ENCODE measurements at places on chromosomes 7 and 10.
A peak's percentile ranks its signal among the peaks of the same experiment; 100 is the strongest.

- DNase-seq: no peak
Observed at GRCh38 chr10:123519861-123520260, 146.3 kb upstream of the GPR26 start.

GRCh38 chr10:17652585-17652984, 8.6 kb downstream of the STAM start:
- DNase-seq: no peak

DNA sequence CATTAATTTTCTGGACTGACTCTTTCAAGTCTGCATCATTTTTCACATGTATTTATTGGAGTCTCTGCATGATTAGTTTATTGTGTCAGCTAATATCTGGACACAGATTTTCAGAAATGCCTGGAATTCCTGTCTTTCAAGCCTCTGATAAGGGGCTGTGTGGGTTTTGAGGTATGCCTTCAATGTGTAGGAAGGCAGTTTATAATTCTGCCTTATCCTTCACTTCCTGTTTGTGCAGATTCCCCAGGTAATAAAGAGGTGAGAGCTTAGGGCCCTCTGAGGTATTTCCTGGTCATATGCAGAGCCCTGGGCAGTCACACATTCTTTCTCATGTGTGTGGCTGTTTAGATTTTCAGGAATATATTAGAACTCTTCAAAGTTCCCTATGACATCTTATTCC, 79.4 kb upstream of the PRKCQ start:
- DNase-seq: no peak

GRCh38 chr7:34022626-34023025, 117.3 kb downstream of the BMPER start:
- DNase-seq: no peak

DNA sequence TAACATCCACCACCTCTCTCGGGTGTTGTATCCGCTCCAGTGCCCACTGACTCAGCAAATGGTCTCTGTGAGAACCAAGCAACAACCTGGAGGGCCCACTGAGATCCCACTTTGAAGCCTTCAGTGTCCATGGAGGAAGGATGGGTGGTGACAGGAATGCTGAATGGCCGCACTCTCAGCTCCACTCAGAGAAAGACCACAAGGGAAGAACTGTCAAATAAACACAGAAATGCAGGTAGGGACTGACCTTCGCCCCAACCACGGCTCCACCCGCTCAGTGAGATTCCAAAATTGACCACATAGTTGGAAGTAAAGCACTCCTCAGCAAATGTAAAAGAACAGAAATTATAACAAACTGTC, 65.8 kb downstream of the VIPR2 start:
- no peak for DNase-seq

DNA sequence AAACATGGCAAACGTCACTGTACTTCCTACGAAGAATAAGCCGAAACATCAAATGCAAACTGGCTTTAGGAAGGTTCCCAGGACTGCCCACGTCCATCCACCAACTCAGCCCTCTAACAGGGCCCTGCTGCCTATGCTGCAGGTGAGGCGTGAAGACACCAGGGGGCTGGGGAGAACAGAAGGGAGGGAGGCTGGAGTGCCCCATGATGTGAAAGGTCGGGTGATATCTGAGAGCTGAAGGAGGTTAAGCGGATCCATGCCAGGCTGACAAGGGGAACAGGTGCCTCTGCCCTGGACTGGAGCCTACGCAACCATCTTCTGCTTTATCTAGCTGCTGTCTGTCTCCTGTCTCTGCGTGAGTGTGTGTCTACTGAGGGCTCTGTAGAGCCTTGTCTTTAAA, 40.2 kb upstream of the ATP6V0A4 start:
- DNase-seq: no peak

- DNase-seq: no peak
Observed at GRCh38 chr10:102669206-102670064, 25.2 kb downstream of the TRIM8 start.

DNA sequence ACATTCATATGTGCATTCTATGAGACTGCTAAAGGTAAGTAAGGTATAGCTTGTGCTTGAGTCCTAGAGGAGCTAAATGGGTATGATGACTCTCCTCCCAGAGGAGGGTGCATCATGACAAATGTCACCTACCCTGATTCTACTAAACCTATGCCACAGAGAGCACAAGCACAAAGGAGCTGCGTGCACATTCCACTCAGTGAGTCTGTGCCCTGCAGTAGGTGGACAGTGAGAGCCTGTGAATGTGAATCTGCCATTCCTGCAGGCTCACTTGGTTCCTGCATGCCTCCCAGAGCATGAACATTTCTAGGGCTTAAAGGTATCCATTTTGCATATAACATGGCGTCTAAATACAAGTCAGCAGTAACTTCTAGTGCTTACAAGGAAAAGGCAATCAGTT, 46.8 kb downstream of the PRKAR2B start:
- no peak for DNase-seq

DNA sequence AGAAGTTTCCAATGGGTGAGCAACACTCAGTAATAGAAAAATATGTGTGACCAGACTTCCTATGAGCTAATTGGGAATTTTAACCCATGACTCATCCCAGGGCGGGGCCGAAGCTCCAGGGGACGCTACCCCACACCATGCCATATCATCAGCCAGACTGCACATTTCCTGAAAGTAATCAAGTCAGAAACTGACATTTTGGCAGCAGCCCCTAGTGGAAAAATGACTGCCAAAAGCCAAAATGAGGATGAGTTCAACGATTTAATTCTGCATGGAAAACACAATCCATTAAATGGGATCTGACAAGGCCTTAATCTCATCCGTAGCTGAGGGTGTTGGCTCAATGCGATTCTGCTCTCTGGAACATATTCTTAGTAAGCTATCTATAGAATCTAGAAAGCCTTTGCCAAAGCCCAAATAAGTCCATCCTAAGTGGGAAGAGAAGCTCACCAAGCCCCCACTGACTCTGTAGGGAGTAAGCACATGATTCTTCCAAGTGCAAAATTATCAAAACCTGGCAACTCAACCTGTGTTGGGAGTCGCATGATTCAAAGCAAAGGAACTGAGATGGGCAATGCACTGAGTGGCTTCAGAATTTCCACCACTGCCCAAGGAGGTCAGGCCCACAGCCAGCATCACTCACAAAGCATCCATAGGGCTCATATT, 93.1 kb upstream of the PDE1C start:
- peak; percentile 75 for DNase-seq

- DNase-seq: no peak
Observed at GRCh38 chr10:57898231-57898630, 369.5 kb downstream of the IPMK start.

DNA sequence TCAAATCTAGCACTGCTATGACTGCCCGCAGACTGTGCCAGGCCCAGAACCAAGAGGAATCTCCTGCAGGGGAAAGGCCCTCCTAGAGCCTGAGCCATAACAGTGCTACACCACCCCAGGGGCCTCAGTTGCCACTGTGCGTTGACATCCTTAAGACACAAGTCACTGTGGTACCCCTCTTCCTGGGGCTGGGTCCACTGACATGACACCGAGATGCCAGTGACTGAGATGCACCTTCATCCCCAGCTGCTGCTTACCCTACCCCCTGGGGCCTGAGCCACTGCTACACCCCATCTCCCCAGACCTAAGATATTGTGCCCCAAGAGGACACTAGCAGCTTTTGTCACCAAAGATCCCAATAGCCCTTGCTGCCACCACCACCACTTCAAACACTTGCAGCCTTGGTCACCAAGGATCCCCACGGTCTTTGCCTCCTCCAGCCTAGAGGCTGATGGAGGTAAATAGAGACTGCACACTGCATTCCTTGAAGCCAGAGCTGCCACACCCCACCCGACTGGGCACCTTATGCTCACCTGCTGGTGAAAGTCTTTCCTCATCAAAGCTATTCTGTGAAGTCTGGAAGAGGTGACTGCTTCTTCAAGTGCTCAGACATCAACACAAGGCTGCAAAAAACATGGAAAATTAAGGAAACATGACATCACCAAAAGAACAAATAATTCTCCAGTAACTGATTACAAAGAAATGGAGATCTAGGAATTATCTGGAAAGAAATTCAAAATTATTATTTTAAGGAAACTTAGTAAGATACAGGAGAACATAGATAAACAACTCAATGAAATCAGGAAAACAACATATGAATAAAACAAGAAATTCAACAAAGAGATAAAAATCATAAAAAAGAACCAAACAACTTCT, 40.4 kb upstream of the SHH start:
- no peak for DNase-seq

DNA sequence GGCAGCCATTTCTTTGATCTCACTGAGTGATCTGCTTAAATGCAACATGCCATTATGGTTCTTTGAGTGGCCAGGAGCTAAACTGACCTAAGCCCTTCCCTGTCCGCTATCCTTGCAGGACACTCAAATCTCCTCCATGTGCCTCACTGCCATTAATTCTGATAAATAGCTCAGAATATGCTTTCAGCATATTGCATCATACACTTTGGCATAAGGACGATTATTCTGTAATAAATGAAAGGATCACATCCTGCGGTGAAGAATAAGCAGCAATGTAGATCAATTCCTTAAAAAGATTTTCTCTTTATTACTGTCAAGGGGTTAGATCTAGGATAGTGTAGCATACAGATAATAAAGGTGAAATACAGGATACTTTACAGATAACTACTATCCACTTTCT, 231.8 kb upstream of the CTBP2 start:
- no peak for DNase-seq

GRCh38 chr7:234708-235553, 42.6 kb downstream of the FAM20C start:
- DNase-seq: no peak

DNA sequence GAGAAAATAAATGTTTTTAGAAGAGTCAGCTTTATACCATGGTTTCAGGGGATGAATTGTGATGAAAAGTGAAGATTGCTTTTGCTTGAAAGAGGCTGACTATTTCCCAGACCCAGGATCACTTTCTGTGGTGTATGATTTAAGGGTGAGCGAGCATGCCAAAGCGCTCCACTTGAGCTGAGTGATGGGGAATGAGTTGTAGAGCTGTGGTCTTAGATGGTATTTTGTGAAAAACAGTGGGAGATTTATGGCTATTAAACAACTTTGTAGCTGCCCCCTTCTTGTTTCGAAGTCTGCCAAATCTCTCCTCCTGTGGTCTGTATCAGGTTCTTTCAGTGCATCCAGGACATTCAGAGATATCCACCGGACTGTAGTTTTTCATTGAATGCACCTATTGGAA, 888.2 kb downstream of the LRMDA start:
- DNase-seq: no peak

- DNase-seq: no peak
Observed at GRCh38 chr10:67770537-67770936, 67.5 kb downstream of the DNAJC12 start.

DNA sequence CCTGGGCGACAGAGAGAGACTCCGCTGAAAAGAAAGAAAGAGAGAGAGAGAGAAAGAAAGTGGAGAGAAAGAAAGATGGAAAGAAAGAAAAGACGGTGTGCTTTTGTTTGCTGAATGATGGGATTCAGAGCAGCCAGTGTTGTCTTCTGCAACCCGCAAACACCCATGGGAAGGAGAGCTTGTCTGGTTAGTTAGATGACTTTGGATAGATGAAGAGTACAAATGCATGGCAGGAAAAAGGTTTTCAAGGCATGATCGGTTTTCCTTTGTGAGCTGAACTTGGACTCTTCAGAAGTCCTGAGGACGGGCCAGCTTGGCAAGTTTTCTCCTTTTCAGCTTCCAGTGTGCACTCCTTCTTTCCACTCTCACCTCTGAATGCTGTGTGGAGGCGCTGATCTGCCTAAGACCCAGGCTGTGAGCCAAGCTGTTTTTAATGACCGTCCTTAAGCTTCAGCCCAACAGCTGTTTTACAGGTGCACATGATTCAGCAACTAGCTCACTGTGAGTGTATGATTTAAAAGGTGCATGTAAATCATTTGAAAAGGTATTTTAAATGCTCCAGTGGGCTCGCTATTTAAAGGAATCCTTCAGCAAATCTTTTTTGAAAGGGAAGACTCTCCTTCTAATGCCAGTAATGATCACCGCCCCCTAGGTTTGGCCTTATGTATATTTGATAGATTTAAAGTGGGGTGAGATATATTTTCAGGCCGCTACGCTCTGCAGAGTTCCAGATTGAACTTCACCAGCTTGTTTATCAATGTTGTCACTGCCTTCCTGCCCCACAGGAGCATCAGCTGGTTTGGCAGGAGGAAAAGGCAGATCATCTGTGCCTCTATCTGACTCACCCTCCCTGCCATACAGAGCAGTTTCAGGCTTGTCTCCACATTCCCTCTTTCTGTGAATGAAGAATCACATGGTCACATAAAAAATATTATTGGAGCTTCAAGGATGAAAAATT, 115.0 kb downstream of the PLXDC2 start:
- no peak for DNase-seq

- DNase-seq: no peak
Observed at GRCh38 chr7:51327287-51327717, 10.7 kb upstream of the COBL start.

DNA sequence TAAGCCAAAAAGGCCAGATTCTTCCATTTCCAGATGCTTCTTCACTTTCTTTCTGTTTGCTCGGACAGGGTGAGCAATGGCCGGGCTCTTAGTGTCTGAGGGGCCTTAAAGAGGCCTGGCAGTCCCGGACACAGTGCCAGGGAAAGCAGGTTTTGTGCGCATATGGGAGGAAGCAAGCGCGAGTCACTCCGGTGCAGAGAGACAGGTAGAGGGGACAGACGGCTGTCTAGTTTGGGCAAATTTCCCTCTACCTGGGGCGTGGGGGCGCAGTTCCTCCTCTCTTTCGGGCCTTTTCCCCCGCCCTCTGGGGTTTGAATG, 4.7 kb downstream of the NEUROD6 start:
- DNase-seq: no peak

DNA sequence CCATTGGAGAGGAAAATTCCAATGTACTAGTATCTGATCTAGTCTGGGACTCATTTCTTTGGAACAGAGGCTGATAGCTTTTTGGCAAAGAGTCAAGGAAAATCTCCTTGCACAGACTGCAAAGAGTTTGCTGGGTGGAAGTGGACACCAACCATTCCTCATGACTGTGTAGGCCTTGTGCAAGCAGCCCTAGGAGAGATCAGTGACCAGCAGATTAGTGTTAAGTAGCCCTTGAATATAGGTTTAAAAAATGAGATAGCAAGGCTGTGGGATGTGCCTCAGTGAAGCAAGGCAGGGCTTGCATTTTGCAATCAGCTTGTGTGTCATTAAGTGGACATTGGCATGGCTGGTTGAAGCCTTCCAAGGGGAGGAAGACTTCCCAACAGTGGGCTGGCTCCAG, 341.6 kb downstream of the PLXNA4 start:
- DNase-seq: no peak

DNA sequence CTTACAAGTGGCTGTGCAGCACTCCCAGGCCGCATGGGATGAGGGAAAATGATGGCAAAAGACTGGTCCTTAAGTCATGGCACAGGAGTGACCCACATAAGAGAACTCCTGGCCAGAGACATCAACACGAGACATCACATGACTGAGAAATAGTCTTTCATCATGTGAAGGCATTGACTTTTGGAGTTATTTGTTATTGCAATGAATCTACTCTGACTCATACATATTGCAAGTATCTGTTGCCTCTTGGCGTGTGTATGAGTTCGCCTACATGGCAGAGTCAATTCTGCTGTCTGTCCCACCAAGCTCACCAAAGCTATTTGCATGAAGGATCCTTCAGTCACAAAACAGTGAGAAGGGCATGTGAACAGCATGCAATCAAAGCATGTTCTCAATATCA, 59.7 kb upstream of the HABP2 start:
- DNase-seq: no peak

- DNase-seq: no peak
Observed at GRCh38 chr10:101708870-101709269, 13.9 kb upstream of the FBXW4 start.

- no peak for DNase-seq
Observed at GRCh38 chr10:16586358-16587138, 64.9 kb upstream of the C1QL3 start.

All from GOT3 (cell line).